Naive thymus-derived CD4-positive, alpha-beta T cell (primary cell): ENCODE measurements at places on chromosomes 5 and 9. TPM values are rescaled to one million over a fixed set of nuclear protein-coding genes. Genes with fewer than 3 reads are reported as not detected.

DNA sequence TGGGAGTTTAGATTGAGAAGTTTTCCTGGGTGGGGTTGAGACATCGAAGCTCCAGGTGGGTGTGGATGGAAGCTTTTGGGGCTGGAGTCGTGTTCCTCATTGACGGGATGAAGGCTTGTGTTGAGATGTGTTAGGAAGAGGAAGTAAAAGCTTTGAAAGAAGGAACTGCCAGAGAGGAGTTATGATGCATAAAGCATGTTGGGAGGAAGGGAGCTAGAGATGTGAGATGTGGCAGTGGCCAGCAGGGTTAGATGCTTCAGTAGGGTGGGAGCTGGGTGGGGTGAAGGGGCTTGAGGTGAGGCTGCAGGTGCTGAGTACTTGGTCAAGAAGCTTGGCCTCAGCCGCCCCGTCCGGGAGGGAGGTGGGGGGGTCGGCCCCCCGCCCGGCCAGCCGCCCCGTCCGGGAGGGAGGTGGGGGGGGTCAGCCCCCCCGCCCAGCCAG, 56.7 kb downstream of the HSPA4 start:
- DNase-seq, result no peak

The IGFBPL1 gene
- total RNA-seq, result not detected in 2 replicates

DNA sequence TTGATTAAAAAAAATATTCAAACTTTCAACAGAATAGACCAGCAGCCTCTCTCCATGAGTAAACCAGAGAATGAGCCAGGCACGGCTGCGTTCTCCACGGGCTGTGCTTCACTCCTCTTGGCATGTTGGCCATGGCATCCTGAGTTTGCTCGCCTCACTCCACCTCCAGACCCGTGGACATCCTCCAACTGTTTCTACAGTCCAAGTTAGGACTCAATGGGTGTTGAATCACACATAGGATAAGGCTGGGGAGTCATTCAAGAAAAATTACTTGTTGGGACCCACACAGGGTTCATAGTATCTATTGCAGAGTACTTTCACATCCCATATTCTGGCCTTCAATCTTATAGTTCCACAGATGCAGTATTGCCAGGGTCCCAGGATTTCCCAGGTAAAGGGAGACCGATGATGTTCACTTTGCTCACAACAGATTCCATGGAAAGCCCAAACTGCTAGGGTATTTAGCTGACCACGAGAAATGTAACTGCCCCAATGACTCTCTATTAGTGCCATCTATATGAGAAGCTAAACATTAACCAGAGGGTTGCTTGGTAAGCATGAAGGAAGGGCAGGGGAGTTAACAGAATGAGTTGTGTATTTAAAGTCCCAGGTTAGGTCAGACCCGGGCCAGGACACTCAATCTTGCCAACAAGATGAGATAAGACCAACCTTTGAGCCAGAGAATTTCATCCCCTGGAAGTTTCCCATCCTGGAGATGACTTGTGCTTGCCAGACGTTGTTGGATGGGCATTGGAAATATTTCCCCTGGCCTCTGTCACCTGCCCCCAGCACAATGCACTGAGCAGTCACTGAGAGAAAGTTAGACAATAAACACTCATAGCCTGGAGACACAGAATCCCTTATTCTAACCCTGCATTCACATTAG, 19.7 kb upstream of the GDA start:
- no peak for DNase-seq

GRCh38 chr5:75491621-75492020, 19.8 kb downstream of the CERT1 start:
- no peak for DNase-seq

DNA sequence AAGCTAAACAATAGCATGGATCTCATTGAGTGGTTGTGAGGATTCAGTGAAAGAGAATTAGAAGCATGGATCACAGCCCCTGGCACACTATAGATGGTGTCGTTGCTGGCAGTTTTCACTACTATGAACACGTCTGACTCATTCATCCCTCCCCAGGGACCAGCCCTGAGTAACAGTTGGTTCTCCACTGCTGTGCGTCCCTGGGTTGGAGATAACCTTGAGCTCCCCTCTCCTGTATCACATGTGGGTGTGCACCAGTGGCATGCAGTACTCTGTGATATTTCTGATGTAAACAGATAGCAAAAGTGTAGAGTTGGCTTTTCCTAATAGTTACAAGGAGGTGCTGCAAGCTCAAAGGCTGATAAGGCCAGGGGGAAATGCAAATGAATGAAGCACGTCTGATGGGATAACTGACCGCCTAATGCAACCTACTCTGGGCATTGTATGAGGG, 8.8 kb upstream of the LCP2 start:
- no peak for DNase-seq

- DNase-seq, result no peak
Measured at GRCh38 chr5:124061068-124061430, 549.1 kb downstream of the CSNK1G3 start.

- no peak for DNase-seq
Measured at GRCh38 chr5:574906-575305, 37.2 kb upstream of the CEP72 start.

DNA sequence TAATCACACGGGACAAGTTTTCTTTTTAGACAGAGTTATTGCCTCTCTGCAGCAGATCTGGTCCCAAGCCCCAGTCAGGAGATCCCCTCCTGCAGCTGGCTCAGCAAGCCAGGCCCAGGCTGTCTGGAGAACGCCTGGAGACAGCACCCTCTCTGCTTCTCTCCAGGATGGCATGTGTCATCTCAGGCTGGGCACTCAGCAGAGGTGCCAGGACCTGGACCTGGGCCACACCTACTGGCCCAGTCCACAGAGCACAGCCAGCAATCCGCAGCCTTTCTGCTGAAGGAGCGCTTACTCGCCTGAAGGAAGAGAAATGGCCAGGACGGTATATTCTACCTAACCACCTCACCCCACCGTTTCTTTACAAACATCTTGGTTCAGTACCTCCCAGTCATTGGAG, 4.7 kb upstream of the TBC1D9B start:
- DNase-seq, result no peak

- no peak for DNase-seq
Measured at GRCh38 chr5:140575309-140575708, 10.7 kb downstream of the SLC35A4 start.

GRCh38 chr5:74822288-74822687, 43.9 kb downstream of the FAM169A start:
- no peak for DNase-seq
